Activated gamma-delta T cell (primary cell): ENCODE measurements at places on chromosomes 1 and 21.

DNA sequence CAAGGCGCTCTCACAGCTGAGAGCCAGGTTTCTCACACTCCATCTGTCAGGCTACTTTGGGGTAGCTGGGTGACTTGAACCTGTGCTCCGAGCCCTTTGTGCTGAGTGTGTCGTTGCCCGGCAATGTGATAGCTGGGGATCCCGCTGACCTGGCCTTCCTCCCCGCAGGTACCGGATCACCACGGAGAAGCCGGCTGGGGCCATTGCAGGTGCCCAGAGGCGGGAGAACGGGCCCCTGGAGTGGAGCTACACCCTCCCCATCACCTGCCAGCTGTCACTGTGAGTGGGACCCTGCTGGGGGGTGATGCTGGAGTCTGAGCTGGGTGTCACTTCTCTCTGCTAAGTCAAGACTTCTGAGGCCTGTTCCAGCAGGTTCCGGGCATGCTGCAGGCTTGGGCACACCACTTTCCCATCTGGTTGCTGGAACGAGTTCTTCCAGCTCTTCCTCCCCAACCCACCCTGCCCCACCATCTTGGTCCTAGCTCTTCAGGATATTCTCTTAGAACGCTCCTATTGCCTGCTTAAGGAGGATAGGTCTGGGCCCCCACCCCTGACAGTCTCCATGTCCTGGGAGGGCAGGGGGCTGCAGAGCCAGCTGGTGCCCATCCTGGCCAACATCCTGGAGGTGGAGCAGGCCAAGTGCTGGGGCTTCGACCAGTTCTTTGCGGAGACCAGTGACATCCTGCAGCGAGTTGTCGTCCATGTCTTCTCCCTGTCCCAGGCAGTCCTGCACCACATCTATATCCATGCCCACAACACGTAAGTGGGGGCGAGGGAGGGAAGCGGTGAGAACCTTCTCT lies 7.5 kb downstream of the IKBKE start:
- DNase-seq = no peak

DNA sequence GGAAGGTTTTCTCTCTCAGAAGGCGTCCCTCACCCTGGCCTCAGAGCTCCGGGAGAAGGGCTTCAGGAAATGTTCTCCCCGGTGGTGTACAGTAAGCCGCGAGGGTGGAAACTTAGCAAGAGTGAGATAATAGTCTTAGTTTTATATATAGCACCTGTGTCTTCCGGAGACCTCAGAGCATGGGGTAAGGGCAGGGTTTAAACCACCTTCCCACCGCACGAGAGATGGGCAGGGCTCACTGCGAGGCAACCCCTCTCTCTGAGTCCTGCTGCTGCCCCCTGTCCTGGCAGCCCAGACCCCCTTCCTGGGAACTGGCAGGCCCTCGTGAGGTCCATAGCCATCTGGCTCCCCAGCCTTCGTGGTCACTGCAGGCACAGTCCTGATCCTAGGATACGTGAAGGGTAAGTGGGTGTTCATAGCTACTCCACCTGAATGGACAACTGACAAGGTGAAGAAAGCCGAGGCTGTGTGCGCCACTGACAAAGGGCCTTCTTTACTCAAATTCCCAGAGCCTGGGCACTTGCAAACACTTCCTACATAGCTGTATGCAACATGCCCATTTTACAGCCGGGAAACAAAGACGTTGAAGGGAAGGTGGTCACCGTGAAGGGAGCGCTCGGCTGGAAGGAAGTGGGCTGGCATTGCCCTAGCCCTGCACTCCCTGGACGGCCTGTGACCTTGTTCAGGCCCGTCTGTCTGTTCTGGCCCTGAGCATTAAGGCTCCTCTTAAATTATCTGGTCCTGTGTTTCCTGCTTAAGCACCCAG lies 26.9 kb downstream of the ITPKB start:
- DNase-seq = no peak

GRCh38 chr1:40799351-40799867 lies 15.8 kb downstream of the KCNQ4 start:
- no peak for DNase-seq

GRCh38 chr1:108034396-108034795 lies 69.4 kb upstream of the VAV3 start:
- DNase-seq = no peak

DNA sequence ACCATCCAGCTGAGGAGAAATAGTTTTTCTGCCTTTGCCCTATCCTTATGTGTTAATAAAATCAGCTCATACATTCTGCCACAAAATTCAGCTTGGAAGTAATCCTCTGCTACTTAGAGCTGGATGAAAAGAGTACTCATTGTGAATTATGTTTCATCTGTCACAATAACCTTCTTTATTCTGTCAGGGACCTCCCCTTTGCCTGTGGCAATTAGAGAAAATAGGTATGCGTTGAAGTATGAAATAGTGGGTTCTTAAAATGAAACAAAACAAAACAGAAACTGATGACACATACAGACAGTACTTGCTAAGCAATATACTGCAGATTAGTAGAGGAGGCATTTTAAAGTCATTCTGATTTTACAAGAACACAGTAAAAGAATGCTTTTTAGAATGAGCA lies 578.5 kb downstream of the USP25 start:
- DNase-seq = no peak

DNA sequence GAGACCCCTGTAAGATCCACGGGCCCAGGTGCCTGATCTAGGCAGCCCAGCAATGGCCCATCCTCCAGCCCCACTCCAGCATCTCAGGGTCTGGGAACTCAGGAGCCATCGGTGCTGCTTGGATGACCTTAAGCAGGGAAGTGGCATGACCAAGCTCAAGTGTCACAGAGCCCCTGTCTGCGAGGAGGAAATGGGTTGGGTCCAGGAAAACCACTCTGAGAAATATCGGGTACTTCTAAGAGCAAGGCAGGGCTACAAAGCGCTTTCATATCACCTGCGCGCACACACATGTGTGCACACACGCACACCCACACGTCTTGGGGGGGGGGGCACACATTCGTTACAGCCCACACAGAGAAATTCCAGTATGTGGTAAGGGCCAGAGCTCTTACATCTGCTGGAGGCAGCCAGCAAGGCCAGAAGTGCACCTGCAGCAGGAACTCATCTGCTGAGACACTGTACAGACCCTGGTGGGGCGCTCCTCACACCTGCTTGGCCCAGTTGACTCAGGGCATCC lies 32.6 kb upstream of the SPOCD1 start:
- DNase-seq = no peak

DNA sequence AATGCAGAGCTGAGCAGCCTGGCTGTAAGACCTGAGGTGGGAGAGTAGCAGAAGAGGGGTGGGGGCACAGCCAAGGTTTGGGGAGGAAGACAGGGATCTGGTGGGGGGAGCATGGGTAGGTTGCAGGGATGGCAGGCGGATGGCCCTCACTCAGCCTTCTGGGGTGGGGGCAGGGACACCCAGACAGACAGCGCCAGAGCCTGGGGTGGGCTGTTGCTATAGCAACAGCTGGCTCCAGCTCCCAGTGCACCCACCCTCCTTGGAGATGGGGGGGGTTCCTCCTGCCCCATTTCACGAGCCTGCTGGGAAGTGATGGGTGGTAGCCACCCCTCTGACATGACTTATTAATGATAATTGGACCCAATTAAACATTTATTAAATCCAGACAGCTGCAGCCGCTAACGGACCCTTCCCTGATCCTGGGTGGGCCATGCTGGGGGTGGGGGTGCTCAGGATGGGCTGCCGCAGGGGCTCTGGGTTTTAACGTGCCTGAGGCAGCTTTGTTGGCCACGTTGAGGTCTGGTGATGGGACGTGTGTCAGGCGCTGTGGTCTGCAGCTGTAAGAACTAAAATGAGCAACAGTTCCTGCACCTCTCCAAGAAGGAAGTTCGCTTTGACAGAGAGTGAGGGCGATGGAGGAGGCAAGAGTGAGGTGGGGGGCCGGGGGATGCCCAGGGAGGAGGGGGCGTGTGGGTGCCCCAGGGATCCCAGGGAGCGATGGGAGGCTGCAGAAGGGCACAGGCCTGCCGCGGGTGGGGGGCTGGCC lies 19.4 kb downstream of the AGRN start:
- no peak for DNase-seq

DNA sequence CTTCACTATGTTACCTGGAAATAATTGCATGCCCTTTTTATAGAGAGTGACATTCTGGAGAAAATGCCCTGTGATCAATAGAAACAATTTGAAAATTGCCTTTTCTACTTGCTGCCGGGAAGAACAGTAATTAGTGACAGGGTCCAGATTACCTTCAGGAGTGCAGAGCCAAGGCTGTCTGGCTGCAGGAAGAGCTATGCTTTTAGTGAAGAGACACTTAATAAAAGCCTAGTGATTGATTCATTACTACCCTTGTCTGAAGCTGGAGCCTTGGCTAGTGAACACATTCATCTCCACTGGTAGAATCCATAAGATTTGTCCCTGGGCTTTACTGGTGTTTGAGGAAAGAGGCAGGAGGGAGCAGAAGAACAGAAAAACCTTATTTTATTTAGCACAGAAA lies 12.9 kb upstream of the DNASE2B start:
- no peak for DNase-seq

DNA sequence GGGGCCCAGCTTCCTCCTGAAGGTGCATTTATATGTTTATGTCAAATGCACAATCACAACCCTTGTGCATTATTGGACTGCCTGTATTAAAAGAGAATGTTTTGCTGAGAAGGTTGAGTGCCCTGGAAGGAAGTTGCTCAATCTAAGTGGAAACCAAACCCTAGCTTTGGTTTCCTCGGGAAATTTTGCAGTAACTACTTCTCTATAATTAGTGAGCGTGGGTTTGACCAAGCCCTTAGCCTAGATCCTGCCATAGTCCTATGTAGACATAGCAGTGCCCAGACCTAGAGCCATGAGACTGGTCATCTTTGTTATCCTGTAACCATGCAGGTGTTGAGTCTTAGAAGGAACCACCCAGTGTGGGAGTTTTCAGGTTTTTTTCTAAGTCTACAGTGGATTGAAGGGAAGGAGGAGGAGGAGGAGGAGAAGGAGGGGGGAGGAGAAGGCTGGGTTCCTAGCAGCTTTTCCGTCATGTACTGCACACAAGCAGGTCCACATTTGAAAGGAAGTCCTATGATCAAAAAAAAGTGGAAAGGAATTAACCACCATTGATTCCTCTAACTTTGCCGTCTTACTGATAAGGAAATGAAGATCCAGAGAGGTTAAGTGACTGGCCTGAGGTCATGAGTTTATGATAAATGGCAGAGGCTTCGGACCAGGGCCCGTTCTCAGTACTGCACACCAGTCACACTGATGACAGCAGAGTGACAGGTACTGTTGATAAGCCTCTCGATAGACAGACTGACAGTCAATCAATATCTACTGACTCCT lies 72.2 kb upstream of the LYST start:
- DNase-seq = no peak

- no peak for DNase-seq
Measured at GRCh38 chr1:1345860-1346500, 3.2 kb downstream of the DVL1 start.

DNA sequence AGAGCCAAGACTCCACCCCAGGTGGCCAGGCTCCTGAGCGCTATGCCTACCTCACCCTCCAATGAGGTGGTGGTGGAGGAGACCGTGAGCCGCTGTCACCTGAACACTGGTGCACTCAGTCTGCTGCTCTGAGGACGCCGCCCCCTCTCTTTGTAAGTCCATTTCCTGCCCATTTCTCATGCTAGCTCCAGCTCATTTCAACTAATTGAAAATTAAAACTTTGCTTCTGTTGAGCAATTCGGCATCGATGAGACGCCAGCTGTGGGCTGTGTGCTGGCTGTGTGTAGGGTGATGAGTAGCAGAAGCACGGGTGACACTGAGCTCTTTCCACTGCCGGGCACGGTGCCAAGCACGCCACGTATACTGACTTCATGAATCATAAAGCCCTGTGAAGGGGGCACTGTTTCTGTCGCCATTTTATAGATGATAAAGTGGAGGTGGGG lies 11.2 kb downstream of the TNFRSF1B start:
- peak; percentile 84 for DNase-seq

DNA sequence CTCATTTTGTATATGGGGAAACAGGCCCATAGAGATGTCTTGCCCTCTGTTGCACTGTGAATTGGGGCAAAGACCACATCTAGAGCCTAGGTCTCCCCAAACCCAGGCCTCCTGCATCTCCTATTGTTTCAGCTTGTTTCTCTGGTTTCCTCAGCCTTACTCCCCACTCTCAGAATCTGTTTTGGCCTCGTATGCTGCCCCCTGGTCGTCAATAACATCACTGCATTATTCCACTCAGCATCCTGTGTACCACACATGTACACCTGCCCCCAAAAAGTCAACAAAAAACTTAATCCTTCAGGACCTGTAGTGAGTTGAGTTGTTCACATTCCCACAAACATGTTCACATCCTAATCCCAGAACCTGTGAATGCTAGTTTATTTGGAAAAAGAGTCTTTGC lies 184.8 kb downstream of the BRINP2 start:
- DNase-seq = no peak

GRCh38 chr1:81545734-81546133 lies 255.0 kb upstream of the ADGRL2 start:
- no peak for DNase-seq

DNA sequence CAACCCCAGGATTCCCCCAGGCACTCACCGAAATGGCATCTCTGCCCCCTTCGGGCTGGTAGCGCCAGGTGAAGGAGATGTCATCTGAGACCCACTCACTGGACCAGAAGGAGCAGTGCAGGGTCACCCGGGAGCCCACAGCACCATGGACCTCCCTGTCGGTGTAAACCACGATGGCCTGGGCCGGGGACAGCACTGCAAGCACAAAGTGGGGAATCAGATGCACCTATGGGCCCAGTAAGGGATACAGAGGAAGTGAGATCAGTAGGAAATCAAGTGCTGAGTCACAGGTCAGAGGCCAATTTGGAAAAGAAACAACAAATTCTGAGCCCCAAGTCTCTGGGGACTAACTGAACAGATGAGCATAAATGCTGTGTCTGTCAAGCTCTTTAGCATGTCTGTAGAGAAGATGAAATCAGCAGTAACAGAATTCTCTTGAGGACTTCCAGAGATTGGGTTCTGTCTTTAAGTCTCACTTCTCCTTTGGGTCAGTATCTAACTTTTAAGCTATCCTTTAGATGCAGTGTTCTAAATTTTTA lies 2.5 kb downstream of the MPZ start:
- no peak for DNase-seq

GRCh38 chr1:204213668-204214662 lies at the start of gene GOLT1A:
TSS of gene GOLT1A (minus strand) at chr1:204213988. CDS start at chr1:204213906, 82 bp downstream.
- DNase-seq = no peak

DNA sequence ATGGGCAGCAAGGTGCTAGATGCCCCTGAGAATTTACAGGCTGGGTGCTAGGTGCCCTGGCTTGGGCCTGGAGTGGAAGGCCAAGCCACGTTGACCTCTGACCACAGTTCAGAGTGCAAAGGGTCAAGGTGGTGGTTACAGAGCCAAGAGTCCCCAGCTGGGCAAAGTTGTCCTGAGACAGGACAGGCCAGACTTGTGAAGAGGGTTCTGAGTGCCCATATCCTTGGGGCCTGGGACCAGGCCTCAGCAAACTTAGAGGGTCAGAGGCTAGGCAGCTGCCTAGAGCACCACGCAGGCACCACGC lies 18.9 kb upstream of the SELENON start:
- DNase-seq = no peak

GRCh38 chr1:15683345-15684039 lies 628 bp upstream of the PLEKHM2 start:
- DNase-seq = no peak

DNA sequence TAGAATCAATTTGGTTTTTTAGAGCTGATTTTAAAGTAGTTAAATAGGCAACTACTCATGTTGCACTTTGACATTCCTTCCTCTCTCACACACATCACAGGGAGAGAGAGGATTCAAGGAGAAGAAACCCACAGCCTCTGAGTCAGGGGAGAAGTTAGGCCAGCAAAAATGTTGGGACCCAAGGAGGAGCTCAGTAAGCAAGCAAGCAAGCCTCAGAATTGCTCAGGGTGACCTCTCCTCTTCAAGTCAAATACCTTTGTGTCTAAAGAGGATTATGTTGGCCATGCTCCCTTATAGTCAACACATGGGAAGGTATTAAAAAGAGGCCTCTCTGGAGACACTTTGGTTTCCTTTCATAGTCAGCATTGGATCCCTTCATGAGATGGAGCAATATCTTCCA lies 80.5 kb upstream of the WARS2 start:
- no peak for DNase-seq
